ENCODE measurements at places on chromosomes 1 and 21. TPM values are rescaled to one million over a fixed set of nuclear protein-coding genes. Genes with fewer than 3 reads are reported as not detected.

The LINGO4 gene
- not detected for total RNA-seq

The GJB3 gene
- total RNA-seq = 0.75 TPM

The CD34 gene
- 0.90 TPM for total RNA-seq

The OR4F16 gene
- total RNA-seq = 0.23 TPM

The KANK4 gene
- total RNA-seq = not detected
